ENCODE measurements at places on chromosomes 1 and 21. TPM values are rescaled to one million over a fixed set of nuclear protein-coding genes. Genes with fewer than 3 reads are reported as not detected.

GRCh38 chr1:176843352-176844297 is 320.9 kb downstream of the ASTN1 start:
- peak; percentile 66 for DNase-seq

DNA sequence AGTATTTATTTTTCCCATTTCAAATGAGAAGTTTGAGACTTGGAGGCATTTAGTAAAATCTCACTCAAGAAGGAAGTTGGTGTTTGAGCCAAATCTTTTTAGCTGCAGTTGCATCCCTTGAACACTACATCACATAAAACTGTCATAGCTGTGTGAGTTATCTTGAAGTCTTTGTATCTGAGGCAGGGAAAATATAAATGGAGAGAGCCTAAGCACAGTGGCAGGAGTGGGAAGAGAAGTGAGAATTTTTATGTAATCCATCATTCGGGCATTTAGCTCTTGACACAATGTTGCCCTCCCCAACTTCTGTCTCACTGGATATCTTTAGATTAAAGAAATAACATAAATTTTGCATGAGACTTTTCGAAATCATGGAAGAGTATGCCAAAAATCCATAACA is 235.4 kb upstream of the GREM2 start:
- no peak for DNase-seq

- no peak for DNase-seq
Measured at GRCh38 chr1:34929497-34929852, at the start of gene DLGAP3. TSS of gene DLGAP3 (minus strand) at chr1:34929650. CDS start at chr1:34905383, 24,267 bp downstream.

DNA sequence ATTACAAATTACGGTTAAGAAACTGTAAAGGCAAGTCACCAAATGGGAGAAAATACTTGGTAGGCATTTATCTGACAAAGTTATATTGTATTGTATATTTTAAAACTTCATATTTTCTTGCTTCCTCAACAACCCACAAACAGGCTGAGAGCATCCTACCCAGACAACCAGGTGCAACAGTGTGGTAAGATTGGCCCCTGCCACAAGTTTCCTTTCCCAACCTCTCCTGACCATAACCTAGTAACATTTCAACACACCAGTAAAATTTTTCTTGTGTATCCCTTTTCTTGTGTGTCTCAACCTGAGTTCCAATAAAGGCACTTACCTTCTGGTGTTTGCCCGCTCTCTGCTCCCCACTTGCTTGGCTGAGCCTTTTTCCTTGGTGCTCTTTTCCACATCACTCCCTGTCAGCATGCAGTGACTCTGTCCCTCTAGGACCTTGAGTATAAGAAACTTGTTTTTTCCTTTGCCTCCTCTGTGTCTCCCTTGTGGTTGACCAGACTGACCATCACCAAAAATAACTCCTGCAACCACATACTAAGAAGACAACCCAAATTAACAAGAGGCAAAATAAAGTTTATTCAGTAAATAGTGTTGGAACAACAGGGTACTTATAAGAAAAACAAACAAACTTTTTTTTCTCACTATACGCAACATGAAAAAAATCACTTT is 40.9 kb downstream of the FCRL3 start:
- DNase-seq = no peak

- DNase-seq = peak; percentile 36
Measured at GRCh38 chr21:31255896-31256295, 88.2 kb downstream of the TIAM1 start.

DNA sequence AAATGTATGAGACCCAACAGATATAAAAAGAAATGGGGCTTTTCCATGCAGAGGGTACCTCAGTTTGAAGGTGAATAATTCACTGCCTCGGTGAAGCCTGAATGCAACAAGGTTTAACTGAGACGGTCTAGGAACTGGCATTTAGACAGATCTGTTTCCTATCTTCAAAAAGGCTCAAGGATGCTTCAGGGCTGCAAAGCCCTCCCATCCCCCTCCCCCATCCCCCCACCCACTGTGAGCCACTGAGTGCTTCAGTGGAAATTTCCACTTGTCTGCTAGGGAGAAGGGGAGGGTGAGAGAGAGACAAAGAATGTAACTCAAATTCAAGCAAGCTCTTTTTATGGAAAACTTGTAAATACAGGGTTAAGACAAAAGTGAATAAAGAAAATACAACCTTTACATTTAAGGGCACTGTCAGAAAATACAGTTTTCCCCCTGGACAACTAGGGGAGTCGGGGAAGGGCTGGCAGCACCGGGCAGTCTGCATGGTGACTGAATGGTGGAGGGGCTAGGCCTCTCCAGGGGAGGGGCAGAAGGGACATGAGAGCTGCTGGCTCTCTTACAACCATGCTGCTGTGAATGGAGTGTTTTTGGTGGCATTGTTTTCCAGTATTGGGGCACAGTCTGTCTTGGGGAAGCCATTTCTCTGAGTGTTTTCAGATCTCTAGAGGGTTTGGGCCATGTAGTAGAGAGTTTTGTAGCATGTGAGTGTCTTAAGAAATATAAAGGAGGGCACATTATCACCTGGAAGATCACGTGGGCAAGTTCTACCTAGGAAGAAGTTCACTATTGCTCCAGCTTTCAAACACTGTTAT is 56.7 kb downstream of the MRPS6 start:
- DNase-seq = peak; percentile 26

DNA sequence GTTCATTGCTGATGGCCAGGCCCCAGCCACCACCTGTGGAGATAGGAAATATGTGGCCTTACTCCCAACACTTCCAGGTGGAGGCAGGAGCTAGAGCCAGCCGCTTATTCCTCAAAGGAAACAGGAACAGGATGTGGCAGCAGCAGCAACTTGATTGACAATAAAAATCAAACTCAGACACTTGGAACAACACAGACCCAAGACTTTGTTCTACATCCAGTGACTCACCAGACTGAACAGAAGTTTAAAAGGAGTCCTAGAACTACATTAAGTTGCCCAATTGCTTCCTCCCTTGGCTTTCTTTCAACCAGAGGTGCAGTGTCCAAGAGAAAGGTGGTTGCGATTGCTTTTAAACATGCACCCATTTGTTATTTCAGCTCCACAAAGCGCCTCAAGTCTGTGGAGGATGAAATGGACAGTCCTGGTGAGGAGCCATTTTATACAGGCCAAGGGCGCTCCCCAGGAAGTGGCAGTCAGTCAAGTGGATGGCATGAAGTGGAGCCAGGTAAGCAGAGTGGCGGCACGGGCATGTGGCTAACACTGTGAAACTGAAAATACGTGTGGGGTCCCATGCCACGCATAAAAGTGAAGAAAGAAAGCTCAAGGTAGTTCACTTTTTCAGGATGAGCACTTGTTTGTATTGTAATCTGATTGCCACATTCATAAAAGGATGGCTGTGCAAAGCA is 276.6 kb downstream of the NFIA start:
- DNase-seq = no peak

- peak; percentile 76 for DNase-seq
Measured at GRCh38 chr1:116886291-116886878, 23.3 kb upstream of the PTGFRN start.

DNA sequence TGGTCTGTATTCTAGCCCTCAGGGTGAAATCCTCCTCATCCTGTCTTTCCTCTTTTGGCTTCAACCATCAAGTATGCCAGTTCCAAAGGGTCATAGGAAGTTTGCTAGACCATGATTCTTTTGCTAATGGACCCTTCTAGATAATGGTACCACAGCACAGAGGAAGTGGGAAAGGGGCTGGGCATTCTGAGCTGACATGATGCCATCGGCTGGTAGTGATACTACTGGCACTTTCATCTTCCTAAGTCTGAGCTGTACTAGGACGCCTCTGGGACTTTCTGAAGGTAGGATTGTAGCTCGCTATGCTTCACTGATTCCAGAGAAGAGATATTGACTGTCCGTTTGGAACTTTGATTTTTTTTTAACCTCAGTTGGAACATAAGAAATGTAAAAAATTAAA is 11.4 kb downstream of the FASLG start:
- DNase-seq = no peak

DNA sequence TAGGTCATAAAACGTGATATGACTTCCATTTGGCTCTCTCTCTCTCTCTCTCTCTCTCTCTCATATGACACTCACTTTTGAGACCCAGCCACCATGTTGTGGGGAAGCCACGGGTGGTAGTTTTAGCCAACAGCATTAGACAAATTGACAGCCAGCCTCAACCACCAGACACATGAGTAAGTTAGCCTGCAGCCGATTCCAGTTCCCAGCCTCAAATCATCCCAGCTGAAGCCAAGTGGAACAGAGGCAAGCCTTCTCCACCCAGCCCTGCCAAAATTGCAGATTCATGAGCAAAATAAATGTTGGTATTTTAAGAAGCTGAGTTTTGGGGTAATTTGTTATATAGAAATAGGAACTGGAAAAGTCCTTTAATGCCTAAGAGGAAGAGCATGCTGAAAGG is 98.0 kb upstream of the DNAH14 start:
- DNase-seq = no peak

DNA sequence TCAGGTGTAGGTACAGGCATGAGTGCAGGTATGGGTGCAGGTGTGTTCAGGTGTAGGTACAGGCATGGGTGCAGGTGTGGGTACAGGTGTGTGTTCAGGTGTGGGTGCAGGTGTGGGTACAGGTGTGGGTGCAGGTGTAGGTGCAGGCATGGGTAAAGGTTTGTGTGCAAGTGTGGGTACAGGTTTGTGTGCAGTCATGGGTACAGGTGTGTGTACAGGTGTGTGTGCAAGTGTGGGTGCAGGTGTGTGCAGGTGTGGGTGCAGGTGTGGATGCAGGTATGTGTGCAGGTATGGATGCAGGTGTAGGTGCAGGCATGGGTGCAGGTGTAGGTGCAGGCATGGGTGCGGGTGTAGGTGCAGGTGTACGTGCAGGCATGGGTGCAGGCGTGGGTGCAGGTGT is 79.4 kb upstream of the ACTL8 start:
- DNase-seq = no peak

- peak; percentile 19 for DNase-seq
Measured at GRCh38 chr1:185483664-185484450, 166.8 kb upstream of the IVNS1ABP start.

DNA sequence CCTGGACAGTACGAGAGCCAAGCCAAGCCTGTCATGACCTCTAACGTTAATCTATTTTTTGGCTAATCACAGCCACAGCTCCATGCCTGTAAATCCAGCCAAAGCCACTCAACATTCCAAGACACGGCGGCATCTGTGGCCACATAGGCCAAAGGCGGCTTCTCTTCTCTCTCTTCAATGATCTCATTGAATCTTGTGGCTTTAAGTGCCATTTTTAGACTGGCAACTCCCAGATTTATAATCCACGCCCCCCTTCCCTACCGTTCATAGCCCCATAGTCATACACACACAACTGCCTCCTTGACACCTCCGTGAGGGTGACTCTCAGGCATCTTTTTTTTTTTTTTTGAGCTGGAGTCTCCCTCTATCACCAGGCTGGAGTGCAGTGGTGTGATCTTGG is 5.7 kb upstream of the SELENON start:
- DNase-seq = no peak

GRCh38 chr1:81496349-81496748 is 304.4 kb upstream of the ADGRL2 start:
- DNase-seq = no peak

DNA sequence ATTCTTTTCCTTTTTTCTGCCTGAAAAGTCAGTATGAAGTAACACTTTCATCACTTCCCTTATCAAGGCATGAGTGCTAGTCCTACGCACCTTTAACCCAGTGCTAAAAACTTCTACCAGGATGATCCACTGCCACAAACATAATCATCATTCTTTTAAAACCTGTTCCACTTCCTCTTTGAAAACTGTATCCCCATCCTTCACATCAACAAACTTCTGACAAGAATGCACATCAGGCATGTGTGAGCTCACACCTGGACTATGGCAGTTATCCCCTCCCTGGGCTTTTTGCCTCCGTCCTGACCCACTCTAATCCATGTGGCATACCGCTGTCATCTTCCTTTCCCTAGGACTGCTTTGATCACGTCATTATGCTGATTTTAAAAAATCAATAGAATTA is 70.2 kb downstream of the ESRRG start:
- DNase-seq = no peak

- no peak for DNase-seq
Measured at GRCh38 chr1:242455052-242455361, 69.5 kb downstream of the PLD5 start.

DNA sequence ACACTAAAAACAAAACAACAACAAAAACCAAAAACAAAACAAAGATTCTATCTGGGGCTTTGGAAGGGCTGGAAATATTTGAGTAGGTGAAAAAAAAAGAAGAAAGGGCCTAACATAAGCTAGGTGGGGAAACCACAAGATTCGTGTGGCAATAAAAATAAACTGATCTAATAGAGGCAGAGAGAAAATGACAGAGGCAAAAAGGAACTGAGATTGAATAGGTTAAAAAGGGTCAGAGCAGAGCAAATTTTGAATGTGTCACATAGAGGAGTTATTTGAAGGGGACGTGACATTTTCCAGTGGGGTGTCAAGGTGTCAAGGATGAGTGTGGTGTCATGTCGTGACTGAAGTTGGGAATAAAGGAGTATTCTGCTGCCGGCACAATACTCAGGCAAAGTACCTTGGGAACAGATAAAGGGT is 65.2 kb upstream of the RALGPS2 start:
- DNase-seq = no peak

GRCh38 chr1:160813215-160813614 is 17.2 kb downstream of the LY9 start:
- DNase-seq = no peak

DNA sequence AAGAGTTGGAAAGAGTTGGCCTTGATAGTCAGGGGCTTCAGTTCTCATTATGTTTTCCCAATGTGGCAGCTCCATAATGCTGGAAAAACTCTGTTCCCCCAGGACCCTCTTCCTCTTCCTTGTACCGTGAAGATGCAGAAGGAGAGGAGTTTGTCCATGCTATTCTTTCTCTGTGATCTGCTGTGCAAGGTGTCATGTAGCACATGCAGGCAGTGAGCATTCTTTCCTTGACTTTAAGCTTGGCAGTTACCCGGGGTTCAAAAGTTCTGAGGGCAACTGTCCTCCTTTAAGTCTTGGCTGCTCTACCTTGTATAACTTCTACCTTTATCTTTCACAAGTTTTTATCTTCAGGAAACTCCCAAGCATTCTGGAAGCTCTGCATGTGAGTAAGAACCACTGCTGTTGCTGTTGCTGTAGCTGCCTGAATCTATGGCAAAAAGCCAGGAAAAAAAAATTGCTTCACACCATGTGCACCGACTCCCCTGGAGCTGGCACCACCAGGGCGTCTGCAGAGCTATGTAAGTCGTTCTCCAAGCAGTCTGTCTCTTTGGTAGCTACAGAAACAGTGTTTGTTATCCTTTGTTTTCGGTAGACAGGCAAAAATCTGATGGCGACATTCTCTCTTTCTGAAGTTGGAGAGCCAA is 42.7 kb upstream of the SLC16A1 start:
- DNase-seq = no peak

CASZ1 gene
- polyA plus RNA-seq = 82.9 TPM

SLC5A3 gene
- polyA plus RNA-seq = 4.4 TPM

LAMB3 gene
- 0.81 TPM for polyA plus RNA-seq

CDC7 gene
- 8.1 TPM for polyA plus RNA-seq

TNNI3K gene
- 1.6 TPM for polyA plus RNA-seq

LRRC38 gene
- 31.8 TPM for polyA plus RNA-seq

BMP8B gene
- polyA plus RNA-seq = 1.5 TPM

BRDT gene
- 0.37 TPM for polyA plus RNA-seq

PTGS2 gene
- 0.66 TPM for polyA plus RNA-seq

NVL gene
- 24.5 TPM for polyA plus RNA-seq

CCDC17 gene
- polyA plus RNA-seq = 1.8 TPM

NBPF20 gene
- polyA plus RNA-seq = 4.4 TPM
